ENCODE measurements at places on chromosomes 6 and 20.

GRCh38 chr20:32236048-32236533, 28.4 kb downstream of the POFUT1 start:
- DNase-seq, result no peak

GRCh38 chr20:6769903-6770785, 2.7 kb downstream of the BMP2 start:
- DNase-seq, result no peak

GRCh38 chr6:146598772-146599405, at the start of gene ADGB:
ADGB (plus strand) TSS chr6:146598972; CDS start chr6:146599041, 69 bp downstream.
- DNase-seq, result no peak

DNA sequence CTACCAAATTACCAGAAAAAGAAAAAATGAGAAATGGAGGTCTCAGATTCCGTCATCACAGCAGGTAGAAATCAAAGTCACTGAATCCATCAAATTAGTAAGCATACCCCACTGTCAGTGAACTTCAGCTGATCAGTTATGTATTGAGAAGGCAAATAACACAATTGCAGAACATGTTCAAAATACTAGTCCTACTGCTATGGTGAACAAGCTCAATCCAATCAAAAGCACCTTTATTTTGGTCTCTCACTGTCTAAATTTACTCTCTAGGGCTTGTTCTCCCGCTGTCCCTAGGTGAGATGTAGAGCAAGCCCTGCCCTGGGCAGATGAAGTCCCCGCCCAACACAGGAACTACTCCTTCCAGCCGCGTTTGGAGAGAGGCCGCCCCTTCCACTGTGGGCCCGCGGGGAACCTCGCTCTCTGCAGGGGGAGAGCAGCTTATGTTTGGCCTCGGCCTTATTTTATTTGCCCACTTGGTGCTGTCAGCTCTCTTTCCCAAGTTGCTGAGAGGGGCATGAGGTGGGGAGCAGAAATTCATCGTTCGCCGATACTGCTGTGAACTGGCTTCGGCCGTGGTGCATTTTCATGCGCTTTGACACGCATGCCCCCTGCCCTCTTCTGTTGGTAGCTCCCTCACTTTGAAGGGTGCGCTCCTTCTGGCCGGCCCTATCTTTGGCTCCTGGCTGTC, 14.3 kb upstream of the MAP1LC3A start:
- no peak for DNase-seq

DNA sequence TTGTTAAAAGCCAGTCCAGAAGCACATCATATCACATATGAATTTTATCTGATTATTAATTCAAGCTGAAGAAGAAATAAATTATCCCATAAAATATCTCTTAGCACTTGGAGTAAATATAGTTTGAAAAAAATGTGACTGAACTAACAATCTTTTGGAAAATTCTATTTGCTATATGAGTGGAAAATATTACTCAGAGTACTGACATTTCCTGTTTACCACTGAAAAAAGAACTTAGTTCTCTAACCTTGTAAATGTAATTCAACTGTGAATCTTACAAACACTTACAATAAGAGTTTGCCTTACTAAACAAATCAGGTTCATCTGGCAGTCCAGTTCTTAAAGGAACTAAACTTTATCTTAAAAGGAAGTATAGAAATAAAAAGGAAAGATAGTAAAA, 44.2 kb downstream of the MOXD1 start:
- DNase-seq, result no peak

DNA sequence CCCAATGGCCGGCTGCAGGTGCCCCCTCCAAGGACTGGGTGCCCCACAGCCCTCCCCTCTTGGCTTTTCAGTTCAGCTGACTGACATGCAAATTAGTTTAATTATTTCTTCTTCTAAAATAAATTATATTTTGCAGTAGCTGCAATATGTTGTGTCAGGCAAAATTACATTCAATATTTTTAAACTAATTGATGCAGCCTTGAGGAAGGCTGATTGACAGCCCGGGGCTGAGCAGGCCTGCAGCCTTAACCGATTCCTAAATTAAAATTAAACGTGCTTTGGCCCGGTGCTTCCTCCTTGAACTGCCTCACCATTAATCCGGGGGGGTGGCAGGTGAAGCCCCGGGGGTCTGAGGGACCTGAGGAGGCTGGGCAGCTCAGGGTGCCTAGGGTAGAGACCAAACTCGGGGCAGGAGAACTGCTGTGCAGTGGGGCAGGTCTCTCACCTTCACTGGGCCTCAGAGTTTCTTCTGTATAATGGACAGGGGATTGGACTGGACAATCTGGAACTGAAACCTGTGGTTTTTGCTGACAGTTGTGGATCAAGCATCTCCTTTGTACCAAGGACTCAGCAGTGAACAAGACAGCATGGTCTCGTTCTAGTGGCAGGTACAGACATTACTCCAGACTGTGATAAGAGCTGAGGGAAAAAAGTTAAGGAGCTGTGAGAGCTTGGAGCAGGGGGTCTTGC, 72.5 kb downstream of the CD40 start:
- DNase-seq, result no peak

DNA sequence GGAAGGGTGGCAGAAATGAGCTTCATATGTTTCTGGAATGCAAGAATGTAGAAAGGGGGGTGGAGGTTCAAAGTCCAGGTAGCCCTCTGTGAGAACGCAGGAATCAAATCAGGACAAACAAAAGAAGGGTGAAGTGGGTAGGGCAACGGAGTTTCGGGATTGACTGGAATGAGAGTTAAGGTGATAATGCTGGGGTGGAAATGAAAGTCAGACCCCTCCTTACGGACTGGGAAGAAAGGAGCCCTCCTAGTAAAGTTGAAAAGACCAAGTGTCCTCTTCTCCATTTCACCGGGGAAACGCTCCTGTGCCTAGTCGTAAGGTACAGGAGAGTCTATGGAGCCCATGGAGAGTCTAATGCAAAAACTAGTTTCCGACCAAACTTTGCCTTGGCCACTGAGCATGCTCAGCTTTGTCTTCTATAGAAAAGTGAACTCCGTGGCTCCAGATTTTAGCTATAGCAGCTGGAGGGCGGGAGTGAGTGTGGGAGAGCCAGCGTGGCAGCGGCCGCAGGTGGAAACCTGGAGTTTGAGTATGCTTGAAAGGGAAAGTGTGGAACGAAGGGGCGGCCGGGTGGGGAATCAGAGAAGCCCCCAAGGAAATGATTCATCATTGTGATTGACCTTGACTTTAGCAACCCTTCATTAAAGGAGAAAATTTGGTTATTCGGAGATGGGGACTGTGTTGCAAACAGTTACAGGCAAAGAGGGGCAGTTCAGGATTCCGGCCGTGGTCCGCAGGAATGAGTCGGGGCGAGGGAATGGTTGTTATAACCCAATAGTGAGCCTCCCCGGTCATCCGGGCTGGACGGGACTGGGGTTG, 1.3 kb upstream of the LRRC1 start:
- no peak for DNase-seq

- DNase-seq, result no peak
These were observed 65.4 kb downstream of the ARHGAP18 start for GRCh38 chr6:129644567-129645015.

- no peak for DNase-seq
These were observed 103.6 kb downstream of the PAX1 start for GRCh38 chr20:21808863-21809664.

GRCh38 chr6:16286151-16286522, 47.8 kb downstream of the GMPR start:
- no peak for DNase-seq

DNA sequence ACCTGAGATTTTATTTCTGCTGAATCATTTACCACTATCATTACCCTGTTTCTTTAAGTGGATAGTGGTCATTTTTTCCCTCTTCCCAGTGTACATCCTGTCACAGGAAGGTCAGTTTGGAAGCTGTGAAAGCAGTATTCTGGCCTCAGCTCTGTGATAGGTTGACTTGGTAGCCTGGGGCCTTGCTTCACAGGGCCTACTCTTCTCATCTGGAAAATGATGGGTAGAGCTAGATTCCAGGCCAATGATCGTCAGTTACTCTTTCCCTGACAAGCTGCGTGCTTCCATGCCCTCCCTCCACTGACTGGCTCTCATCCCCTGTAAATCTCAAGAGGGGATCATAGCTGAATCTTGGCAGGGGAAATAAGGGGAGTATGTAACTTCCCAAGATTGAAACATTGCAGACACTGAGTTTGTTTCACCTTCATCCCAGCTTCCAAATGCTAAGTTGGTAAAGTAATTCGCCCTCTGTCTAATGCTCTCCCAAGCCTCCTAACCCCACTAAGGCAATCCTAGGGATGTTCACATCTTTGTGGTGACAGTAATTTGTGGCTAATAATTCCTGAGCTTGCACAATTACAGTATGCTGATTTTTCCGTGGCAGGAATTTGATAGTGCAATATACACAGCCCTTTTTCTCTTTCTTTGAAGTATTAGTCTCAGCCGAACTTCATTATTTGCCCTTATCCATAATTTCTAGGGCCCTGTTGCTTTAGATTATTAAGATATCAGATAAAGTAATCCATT, 51.2 kb downstream of the VAPB start:
- no peak for DNase-seq

GRCh38 chr20:44627364-44628010, 24.0 kb downstream of the ADA start:
- DNase-seq, result no peak

- DNase-seq, result no peak
These were observed 39.5 kb downstream of the GRM4 start for GRCh38 chr6:34106421-34106820.

- DNase-seq, result no peak
These were observed 228.1 kb downstream of the PAX1 start for GRCh38 chr20:21933526-21933925.

DNA sequence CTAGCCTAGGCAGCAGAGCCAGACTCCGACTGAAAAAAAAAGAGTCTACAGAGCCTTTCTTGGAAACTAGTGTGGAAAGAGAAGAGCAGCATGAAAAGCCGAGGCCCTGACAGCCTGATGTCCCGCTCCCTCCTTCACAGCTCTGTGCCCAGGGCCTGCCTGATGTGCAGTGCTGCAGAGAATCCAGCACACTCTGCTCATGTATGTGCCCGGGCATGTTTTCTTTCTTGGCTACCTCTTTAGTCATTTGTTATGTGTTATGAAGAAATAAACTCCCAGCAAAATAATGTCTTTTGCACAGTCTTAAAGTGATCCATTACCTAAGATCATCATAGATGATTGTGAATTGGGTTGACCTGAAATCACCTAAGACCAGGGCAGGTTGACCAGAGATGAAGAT, 78.1 kb upstream of the EZR start:
- DNase-seq, result no peak

- DNase-seq, result no peak
These were observed 5.9 kb downstream of the CALHM6 start for GRCh38 chr6:116467096-116467495.

DNA sequence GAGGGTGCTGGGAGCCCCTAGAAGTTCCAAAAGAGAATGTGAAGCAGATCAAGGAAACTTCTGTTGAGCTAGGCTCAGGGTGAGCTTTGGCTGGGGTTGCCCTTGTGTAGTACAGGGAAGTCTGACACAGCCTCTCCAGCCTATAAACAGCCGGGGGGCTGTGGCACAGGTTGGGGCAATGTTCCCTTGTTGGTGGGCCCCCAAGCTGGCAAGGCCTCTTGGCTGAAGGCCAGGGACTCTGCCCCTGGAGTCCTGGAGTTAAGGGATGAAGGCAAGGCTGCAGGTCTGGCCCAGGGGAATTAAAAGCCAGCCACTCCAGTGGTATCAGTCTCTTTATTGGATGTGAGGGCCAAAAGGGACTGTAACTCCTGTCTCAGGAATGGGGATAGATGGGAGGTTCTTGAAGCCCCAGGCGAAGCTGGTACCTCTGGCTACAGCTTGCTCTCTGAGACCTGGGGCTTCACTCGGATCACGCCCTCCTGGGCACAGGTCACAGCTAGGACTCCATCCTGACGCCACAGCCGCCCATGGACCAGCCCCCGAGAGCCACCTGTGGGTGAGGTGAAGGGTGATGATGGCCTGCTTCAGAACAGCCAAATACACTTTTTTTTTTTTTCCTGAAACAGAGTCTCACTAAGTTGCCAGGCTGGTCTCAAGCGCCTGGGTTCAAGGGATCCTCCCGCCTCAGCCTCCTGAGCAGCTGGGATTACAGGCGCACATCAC, 8.0 kb downstream of the SNX21 start:
- no peak for DNase-seq

DNA sequence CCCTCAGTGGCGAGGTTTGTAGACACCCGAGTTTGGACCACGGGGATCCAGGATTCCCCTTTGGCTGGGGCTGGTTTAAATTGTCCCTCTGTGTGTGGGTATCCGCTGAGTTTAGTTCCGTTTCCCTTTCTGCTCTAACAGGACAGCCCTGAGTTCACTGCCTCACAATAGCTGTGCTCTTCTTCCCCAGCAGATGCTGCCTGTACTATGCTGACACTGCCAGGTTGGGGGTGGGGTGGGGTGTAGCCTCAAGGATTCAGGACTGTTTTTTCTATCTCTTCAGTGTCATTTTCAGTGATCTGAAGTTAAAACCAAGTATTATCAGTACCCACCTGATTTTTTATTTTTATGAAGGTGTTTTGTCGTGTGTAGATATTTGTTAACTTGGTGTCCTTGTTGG, 655.0 kb downstream of the COL12A1 start:
- DNase-seq, result no peak

All from stimulated activated CD8-positive, alpha-beta memory T cell treated with anti-CD3 and anti-CD28 coated beads, Interleukin-2, amount 100 ng/mL, for 1 hour (primary cell).